Breast epithelium (tissue), 4 donors: ENCODE measurements at places on chromosomes 6 and 20. TPM values are rescaled to one million over a fixed set of nuclear protein-coding genes. Genes with fewer than 3 reads are reported as not detected.

- DNase-seq = no peak
Measured at GRCh38 chr20:6848992-6849391, 81.5 kb downstream of the BMP2 start.

ATP9A gene
- 41.6 TPM for total RNA-seq

- no peak for DNase-seq
Measured at GRCh38 chr6:34423254-34423653, 2.6 kb downstream of the RPS10 start.

DNA sequence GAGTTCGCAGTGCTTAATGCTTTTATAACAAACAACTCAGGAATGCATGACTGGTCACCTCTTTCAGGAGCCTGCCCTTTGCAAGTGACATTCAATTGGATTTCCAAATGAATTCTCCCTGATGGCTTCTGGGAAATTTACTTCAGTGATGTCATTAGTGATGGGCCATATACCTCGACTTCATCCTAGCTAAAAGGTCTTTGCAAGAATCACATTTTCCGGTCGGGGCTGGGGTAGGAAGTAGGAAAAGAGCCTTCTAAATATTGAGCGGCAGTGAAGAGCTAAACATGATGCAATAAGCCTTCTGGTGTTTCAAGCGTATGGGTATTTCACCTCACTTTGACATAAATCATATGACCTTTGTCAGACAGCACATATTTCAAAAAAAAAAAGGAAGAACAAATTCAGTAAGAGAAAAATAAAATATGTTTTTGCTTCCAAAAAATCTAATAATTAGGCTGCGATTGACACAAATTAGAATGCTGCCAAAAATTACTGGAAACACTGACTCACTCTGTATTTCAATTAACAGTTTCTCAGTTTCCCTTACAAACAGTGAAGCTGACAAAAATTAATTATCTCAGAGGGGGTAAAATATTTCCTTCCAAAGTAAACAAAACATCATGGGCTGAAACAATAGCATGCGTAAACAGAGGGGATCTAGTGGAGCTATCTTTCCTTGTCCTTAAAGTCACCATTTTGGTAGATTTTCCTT is 39.8 kb downstream of the ADTRP start:
- no peak for DNase-seq

RBPJL gene
- not detected for total RNA-seq

DNA sequence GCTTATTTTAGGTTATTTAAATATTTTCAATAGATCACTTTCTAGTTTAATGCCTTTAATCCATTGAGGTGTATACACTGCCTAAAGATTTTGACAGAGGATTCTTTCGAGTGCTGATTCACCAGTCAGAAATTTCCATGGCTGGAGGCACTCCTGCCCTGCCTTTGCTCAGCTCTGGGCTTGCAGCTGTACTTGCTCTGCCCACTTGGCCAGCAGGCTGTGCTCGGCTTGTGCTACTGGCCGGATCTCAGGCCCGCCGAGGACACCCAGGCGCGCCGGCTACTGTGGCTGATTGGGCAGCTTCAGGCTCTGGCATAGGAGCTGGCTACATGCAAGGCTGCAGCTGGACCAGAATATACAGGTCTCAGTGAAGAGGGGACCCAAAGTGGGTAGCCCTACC is 675.1 kb upstream of the MMS22L start:
- no peak for DNase-seq

- no peak for DNase-seq
Measured at GRCh38 chr6:93079061-93079460, 340.3 kb downstream of the EPHA7 start.

RSPH4A gene
- 1.5 TPM for total RNA-seq

- no peak for DNase-seq
Measured at GRCh38 chr6:150668900-150669302, 69.2 kb downstream of the PLEKHG1 start.

- no peak for DNase-seq
Measured at GRCh38 chr6:168956141-168956838, 297.4 kb downstream of the THBS2 start.

GRCh38 chr6:144447472-144447871 is 162.3 kb downstream of the UTRN start:
- DNase-seq = no peak

DNA sequence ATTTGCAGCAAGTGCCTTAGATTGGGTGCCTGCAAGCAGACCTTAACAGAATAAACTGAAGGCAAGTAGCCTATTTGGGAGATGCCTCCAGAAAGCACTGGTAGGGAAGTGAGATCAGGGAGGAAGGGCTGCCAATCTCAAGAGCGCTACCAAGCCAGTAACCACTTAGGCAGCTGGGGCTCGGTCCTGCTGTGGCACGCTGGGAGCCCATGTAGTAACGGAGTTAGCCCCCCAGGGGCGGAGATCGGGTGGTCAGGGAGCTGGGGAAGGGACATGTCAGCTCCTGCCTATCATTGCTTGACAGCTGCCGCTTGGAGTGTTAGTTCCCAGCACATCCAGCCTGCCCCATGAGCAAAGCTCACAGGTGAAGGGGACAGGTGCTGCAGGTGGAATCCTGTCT is 127.0 kb downstream of the CEBPB start:
- DNase-seq = peak; percentile 17

DNA sequence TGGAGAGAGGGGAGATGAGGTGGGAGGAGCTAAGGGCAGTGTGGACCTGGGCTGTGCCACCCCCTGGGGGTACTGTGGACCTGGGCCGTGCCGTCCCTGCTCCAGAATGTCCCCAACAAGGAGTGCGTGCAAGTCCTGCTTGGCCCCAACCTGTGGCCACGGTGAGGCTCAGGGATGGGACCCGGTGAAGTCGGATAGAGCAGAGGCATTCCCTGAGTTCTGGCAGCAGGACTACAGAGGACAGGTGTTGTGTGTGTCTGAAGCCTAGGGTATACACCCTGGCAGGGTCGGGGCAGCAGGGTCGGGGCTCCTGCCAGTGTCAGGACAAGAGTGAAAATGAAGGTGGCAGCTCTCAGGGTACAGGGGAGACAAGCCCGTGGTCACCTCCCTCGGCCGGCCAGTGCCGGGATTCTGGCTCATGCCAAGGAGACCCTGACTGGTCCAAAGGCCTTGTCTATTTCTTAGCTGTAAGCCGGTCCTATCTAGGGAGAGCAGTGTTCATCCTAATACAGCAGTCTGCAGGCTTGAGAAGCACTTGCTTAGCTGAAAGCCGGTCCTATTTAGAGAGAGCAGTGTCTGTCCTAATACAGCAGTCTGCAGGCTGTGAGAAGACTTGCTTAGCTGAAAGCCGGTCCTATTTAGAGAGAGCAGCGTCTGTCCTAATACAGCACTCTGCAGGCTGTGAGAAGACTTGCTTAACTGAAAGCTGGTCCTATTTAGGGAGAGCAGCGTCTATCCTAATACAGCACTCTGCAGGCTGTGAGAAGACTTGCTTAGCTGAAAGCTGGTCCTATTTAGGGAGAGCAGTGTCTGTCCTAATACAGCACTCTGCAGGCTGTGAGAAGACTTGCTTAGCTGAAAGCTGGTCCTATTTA is 95.9 kb downstream of the SMOC2 start:
- no peak for DNase-seq

DNA sequence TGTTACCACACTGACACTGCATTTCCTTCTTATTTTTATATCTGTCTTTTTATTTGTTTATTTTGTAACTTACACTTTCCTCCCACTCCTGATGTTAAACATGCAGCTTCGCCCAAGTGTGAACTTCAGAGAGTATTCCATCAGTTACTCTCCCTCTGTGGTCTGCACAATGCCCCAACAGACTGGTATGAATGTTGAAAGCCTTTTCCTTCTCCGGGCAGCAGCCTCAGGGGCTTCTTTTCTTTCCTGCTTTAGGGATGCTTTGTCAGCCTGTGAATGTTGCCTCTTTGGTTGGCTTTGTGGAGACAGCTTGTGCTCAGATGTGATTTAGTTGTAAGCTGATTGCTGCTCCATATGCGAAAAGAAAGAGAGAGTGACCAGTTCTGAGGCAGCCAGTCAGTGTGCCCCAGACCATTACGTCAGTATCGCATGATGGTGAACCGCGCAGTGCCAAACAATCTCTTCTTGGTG is 44.0 kb downstream of the SMPDL3A start:
- no peak for DNase-seq

GRCh38 chr6:25883536-25883935 is 9.5 kb upstream of the SLC17A3 start:
- DNase-seq = no peak

F13A1 gene
- 357 TPM for total RNA-seq

- DNase-seq = no peak
Measured at GRCh38 chr6:103797738-103798137, 1062.0 kb downstream of the HACE1 start.

DNA sequence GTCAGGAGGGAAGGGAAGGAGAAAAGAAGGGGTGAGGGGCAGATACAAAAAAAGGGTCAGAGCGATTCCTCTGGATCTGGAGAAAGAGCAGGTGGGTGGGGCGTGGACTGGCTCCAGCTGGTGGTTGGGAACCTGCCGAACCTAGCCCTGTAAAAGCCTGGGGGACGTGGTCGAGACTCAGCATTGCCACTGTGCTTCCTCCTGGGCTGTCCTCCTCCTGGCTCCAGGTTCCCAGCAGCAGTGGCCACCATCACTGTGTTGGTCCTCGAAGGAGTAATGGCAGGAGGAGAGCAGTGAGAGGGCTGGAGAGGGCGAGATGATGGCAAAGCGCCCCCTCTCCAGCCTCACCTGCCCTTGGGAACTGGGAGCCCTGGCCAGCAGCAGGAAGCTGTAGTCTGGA is 3.5 kb upstream of the RAET1L start:
- no peak for DNase-seq

DNA sequence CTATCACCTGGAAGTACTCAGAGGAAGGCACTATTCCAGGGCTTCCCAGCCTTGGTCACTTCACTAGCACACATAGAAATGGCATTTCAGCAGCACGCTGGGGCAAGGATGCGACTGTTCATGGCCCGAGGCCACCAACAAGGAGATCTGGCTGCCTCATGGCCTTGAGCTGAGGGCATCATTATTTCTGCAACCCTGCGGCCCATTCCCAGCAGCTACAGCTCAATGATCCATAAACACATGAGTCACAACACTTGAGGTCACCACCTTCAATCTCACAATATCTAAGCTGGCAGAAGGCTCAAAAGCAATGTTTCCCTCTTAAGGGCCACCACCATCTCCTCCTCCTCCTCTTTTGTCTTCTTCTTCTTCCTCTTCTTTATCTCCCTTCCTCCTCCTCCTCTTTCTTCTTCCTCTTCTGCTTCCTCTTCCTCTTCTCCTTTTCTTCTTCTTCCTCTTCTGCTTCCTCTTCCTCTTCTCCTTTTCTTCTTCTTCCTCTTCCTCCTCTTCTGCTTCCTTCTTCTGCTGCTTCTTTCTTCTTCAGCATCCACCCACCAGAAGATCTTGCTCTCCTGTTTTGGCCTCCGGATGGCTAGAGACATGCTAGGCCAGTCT is 382.9 kb upstream of the CNR1 start:
- DNase-seq = no peak

GRCh38 chr6:27642744-27643456 is 170.0 kb upstream of the ZNF184 start:
- DNase-seq = no peak

PCSK2 gene
- not detected for total RNA-seq

KCNB1 gene
- total RNA-seq = 21.8 TPM

GRCh38 chr6:84526631-84527030 is 237.8 kb downstream of the TBX18 start:
- no peak for DNase-seq

SUMO4 gene
- total RNA-seq = 3.0 TPM

DNA sequence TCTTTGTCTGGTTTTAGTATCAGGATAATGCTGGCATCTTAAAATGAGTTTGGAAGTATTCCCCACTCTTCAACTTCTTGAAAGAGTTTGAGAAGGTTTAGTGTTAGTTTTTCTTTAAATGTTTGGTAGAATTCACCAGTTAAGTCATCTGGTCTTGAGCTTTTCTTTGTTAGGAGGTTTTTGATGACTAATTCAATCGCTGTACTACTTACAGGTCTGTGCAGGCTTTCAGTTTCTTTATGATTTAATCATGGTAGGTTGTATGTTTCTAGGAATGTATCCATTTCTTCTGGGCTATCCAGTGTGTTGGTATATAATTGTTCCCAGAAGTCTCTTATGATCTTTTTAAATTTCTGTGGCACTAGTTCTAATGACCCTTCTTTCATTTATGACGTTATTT is 215.5 kb downstream of the LRFN2 start:
- DNase-seq = no peak

GRCh38 chr6:114327074-114327473 is 15.7 kb downstream of the HS3ST5 start:
- DNase-seq = no peak

GHRH gene
- total RNA-seq = not detected

DNA sequence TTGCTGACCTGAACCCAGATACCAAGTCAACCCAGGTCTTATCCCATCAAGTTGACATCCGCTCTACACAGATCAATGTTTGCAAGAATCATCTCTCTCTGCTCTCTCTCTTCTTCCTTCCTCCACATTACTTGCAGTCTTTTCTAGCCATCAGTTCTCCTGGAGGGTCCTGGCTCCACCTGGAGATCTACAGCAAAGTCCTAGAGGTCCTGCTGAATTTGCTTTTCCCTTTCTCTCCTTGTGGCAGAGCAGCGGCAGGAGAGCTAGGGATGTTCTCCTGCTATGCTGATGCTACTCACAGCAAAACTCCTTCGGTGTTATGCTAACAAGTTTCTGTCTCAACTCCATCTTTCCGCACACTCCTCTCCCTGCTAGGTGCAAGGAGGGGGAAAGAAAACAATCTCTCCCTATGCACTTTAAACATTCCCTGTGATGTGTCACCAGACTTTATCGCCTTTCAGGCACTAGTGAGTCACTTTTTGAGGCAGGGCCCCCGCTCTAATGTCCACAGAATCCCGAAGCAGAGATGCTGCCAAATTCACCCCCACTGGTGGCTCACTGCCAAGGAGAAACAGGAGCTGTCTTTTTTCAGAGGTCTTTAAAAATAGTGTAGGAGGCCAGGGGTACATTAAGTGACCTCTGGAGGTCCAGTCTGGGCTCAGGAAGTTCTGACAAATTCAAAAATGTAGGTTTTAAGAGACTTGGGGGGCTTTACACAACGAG is 62.6 kb downstream of the FAM50B start:
- peak; percentile 47 for DNase-seq
